ENCODE measurements at places on chromosomes 3 and 15.

- no peak for DNase-seq
Observed at GRCh38 chr15:88802991-88803240, 320 bp upstream of the ACAN start.

DNA sequence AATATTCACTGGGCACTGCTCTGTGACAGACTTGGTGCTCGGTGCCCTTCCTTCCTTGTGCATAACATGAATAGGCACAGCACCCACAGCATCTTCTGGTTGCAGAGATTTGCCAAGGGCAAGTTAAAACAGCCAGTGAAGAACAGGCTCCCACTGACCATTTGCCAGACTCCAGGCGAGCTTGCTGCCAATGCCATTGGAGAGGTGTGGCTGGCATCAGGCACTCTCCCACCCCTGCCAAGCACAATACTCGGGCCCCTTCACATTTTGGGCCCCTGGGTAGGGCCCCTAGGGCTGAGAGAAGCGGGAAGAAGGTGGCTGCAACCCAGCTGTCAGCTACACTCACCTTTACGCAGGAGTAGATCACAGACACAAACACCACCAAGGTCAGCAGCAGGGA lies 112.1 kb downstream of the SEC22A start:
- DNase-seq = no peak

DNA sequence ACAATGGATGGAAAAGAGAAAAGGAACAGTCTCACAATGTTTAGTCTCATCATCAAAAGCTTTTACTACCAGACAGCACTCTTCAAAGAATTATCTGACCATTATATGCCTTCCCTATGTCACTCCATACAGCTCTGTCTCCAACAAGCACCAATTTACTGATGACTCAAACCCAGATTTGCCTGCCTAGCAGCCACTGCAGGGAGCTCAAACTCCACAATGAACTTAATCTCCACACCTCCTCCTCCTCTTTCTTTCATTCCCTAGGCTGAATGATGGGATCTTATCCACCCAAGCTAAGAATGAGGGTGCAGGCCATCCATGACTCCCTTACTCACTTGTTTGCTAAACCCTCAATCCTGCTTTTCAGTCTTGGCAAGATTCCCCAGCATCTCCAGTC lies 45.5 kb downstream of the NBEAL2 start:
- DNase-seq = no peak

- DNase-seq = no peak
Observed at GRCh38 chr3:45693941-45694521, 4.8 kb downstream of the SACM1L start.

- no peak for DNase-seq
Observed at GRCh38 chr3:84224262-84224661, 734.5 kb upstream of the CADM2 start.

DNA sequence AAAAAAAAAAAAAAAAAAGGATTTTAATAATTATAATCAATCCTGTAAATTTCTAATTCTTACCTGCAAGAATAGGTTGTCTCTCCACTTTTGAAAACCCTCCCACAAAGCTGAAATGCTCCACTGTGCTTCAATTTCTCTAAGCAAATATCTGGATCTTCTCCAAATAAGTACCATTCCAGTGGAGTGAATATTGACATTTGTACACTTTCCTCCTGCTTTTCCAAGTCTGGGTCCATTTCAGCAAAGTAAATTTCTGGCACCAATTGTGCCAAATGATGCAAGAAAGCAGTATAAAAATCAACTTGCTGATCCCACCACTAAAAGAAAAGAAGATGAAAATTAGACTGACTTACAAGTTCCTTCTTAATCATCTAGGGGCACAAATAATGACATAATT lies 19.9 kb downstream of the UBR1 start:
- DNase-seq = no peak

- DNase-seq = no peak
Observed at GRCh38 chr3:186717039-186717457, at the start of gene KNG1. Gene KNG1, plus strand, starts transcription at chr3:186717359. Its CDS starts 184 bp downstream, at chr3:186717543.

Data from stimulated activated CD4-positive, alpha-beta T cell treated with anti-CD3 and anti-CD28 coated beads, Interleukin-1b, Interleukin-23, amount 100 ng/mL, for 4 hours (primary cell).